ENCODE measurements at places on chromosomes 6 and 20. TPM values are rescaled to one million over a fixed set of nuclear protein-coding genes. Genes with fewer than 3 reads are reported as not detected.

DNA sequence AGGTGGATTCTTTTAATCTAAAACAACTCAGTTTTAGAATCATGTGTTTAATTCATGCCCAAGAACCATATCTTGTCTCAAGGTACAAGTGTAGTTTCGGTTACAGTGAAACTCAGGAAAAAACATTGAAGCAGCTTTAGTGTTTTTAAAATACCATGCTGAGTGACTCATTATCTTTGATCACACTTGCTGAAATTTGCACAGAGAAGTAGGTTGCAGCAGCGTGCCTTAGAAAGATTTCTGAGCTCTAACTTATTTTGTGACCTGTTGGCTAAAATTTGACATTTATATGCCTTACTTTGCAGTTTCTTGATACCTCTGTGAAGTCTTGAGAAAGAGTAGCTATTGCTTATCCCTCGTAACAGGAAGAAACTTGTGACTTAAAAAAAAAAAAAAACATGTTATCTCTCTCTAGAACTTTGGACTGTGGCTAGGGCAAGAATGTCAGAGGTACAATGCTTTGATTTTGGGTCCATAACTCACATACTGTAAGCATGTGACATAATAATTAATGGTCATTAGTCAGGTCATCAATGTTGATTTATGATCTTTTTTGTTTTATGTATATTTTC, 34.5 kb upstream of the FUCA2 start:
- no peak for DNase-seq

DNA sequence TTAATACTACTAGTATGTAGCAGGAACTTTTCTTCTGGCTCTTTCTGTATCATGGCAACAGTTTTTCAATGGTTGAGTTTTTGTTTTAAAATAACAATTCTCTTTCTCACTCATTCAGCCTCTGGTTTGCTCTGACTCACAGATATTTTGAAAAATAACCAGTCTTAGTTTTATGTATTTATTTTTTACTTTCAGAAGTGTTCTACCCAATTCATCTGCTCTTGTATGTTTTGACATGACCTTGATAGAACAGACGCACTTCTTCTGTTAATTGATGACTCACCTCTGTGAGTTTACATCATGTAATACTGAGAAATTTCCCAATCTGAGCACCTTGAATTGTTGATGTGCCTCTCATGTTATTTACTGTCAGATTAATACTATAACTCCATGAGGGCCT, 178.9 kb downstream of the SASH1 start:
- DNase-seq = no peak

DNA sequence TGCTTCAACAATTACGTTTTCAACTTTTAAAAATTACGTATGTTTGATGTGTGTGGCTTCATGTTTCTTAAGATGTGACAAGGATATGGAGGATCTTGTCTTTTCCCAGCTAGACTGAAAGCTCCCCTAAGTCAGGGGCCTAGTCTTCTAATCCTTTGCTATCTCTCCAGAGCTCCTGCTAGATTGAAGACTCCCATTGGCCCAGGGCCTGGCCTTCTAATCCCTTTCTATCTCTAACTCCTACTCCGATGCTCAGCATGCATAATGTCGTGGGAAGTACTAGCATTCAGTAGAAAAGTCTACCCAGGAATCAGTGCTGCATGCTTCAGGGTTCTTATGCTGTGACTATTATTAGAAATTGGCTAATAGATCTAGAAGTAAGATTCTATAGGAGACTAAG, 144.8 kb upstream of the SUPT3H start:
- no peak for DNase-seq

Gene BCKDHB
- total RNA-seq = 15.2 TPM

- no peak for DNase-seq
These were observed 72.8 kb downstream of the MDGA1 start for GRCh38 chr6:37624606-37625574.

Gene SYCP2L
- 0.71 TPM for total RNA-seq

GRCh38 chr20:33336375-33336774, 53.4 kb downstream of the BPIFB1 start:
- no peak for DNase-seq

- peak; percentile 74 for DNase-seq
These were observed 42.6 kb downstream of the TRIM27 start for GRCh38 chr6:28880894-28881780.

DNA sequence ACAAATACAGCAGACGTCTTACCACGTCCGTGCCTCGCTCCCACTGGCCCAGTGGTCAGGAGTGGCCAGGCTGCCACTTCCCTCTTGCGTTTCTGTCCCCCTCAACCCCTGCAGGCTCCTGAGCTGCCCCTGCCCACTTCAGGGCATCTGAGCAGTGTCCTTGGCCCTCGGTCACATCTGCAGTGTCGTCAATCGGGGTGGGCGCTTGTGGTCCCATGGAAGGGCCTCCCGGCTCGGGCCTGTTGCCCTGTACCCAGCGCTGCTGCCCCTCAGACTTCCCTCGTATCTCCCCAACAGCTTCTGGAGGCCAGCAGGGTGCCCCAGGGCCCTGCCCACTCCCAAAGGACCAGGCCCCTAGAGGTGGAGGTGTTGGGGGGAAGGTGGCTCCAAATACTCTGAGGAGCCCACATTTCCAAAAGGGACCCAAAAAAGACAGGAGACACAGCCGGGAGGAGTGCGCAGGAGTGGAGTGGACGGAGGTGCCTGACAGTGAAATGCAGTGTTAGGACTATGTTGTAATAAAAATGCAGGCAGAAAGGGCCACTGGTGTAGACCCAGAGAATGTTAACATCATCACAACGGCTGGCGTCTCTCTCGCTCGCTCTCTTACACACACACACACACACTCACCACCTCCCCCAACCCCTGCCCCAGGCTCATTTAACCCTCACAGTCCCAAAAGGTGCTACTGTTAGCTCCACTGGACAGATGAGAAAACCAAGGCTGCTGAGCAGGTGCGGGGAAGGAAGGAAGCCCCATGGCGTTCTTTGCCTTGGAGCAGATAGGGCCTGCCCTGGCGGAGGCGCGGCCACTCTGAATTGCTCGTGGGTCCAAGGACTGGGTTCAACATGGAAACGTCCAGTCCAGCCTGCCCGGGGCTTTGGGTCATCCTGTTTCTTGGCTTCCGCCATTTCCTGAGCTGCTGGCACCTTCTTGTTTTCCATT, 343.9 kb downstream of the ZFAND3 start:
- DNase-seq = no peak

GRCh38 chr6:108362455-108362854, 67.6 kb downstream of the AFG1L start:
- no peak for DNase-seq

- DNase-seq = peak; percentile 61
These were observed 131.8 kb downstream of the TIAM2 start for GRCh38 chr6:155126727-155127439.

GRCh38 chr6:167399051-167399387, 74.1 kb downstream of the TTLL2 start:
- DNase-seq = no peak

- DNase-seq = no peak
These were observed 10.9 kb upstream of the ZNF831 start for GRCh38 chr20:59152559-59153354.

DNA sequence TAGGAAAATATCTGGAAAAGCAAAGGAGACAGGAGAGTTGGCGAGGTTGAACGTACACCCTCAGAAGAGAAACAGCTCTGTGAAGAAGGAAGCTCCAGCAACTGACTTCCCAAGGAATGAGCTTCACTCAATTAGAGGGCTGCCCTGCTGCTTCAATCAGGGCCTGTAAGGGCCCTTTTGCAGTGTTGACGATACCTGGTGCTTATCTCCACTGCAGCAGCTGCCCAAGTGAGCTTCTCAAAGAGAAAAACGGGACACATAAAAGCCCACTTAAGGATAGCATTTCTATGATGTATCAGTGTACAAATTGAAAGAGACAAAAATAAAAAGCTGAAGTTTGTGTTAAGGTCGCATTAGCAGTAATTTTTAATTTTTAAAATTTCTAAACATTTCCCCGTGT, 16.4 kb downstream of the SEC63 start:
- DNase-seq = no peak

- DNase-seq = no peak
These were observed 84.6 kb downstream of the TRDN start for GRCh38 chr6:123551939-123552707.

Gene HSPA1L
- 2.3 TPM for total RNA-seq

Gene SPATS1
- not detected for total RNA-seq

Gene LINC00237
- not detected for total RNA-seq

GRCh38 chr6:166313255-166314070, 5.3 kb upstream of the PRR18 start:
- DNase-seq = no peak

Gene SPDEF
- total RNA-seq = not detected

- DNase-seq = no peak
These were observed 70.0 kb upstream of the AHI1 start for GRCh38 chr6:135567375-135568083.

- no peak for DNase-seq
These were observed 193.0 kb downstream of the ZFAND3 start for GRCh38 chr6:38012573-38012972.

- DNase-seq = no peak
These were observed 40.7 kb downstream of the DACT2 start for GRCh38 chr6:168278904-168279303.

GRCh38 chr20:60573003-60573680, 614.9 kb downstream of the CDH26 start:
- no peak for DNase-seq

DNA sequence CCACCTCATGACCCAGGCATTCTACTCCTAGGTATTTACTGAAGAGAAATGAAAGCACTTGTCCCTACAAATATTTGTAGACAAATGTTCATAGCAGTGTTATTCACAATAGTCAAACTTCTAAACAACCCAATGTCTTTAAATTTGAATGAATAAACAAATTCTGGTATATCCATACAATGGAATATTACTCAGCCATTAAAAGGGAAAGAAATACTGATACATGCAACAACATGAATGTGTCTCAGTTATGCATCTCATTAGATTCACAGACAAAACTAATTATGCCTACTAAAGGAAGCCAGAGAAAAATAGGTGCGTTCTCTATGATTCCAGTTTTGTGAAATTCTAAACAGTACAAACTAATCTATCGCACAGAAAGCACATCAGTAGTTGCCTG, 30.7 kb downstream of the MDFI start:
- DNase-seq = no peak

DNA sequence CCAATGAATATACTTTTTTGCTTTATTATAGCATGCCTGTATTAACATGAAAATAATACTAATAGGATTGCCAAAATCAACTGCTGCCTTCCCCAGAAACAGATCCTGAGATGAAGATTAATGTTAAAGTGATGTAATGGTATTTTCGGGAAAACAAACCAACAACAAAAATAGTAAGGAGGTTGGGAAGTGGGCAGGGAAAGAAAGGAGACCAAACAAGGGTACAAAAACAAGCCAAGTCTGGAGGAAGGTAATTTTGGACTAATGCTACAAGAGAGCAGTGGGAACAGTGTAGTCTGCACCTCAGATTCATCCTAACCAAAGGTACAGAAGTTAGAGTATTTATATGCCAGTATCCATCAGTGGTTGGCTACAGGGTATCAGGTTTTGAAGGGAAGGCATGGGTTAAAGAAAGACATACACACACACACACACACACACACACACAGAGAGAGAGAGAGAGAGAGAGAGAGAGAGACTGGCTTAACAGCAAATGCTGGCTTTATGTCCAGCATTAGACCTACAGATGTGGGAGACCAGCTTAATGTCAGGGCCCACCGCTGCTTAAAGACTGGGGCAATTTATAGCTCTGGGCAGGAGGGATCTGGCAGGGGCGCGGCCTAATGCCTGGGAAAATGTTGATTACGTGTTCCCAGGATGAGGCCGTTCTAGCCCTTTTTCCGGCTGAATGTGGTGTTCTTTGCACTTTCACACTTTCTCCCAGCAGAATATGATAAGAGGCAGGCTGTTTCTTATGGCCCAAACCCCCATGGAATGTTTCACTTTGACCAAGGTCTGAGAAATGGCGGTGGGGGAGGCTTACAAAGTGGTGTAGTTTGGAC, 3.8 kb upstream of the SLC17A1 start:
- DNase-seq = no peak

DNA sequence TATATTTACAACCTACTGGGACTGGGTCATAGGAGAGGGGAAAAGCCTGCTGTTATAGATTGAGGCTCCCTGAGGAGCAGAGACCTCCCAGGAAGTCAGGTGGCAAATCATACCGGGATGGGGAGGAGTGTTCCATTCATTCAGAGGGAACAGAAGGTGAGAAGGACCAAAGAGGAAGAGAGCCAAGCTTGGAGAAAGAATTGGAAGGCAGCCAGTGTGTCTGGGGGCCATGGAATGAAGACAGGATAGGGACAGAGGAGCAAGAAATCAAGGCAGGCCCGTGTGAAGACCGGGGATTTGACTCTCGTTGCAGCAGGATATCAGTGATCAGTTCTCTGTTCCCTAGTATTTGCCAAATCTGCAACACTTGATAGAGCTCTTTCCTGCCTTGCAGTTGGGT, 5.7 kb upstream of the ZNF217 start:
- no peak for DNase-seq

Gene LHFPL5
- not detected for total RNA-seq

GRCh38 chr6:7025861-7026260, 81.9 kb upstream of the RREB1 start:
- DNase-seq = no peak

- DNase-seq = no peak
These were observed at the start of gene PSORS1C1 for GRCh38 chr6:31114541-31114878. Gene PSORS1C1 (plus strand): TSS chr6:31114800. CDS start chr6:31129633, 14,833 bp downstream.

DNA sequence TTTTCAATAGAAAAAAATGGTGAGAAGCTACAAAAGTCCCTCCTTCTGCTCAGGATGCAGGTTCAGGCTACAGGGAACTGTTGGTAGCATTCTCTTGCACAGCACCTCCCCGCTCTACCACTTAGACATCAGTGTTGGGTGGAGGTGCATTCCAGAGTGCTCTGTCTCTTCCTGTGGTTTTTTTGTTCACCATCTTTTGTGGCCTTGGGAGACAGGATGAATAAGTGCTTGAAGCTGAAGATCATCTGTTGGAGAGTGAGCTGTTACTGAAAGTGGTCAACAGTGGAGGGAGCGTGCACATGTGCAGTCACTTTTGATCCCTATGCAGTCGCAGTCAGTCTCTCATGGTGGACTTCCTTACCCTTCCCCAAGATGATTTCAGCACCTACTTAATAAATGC, 16.6 kb upstream of the BTBD3 start:
- DNase-seq = no peak

DNA sequence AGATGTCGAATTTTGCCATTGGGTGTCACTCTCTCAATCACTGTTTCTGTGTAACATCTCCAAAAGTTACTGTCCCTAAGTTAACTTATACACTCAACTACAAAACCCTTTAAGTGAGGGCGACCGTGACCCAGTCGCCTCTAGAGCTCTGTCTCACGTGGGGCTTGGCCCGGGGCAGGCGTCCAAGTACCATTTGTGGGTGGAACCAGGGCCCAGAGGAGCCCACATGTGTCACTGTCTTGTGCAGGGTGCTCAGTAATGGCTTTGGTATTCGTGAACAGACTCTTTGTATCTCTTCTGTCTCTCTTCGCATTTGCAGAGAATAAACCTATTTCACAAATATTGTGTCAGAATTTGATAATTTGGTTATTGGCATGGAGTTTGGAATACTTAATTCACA, 109.9 kb upstream of the THBS2 start:
- no peak for DNase-seq

- no peak for DNase-seq
These were observed 522.0 kb upstream of the GJE1 start for GRCh38 chr6:141610741-141611140.
